ENCODE measurements at places on chromosomes 3 and 15.

- DNase-seq = no peak
Observed at GRCh38 chr3:70057426-70057825, 57.9 kb downstream of the SAMMSON start.

GRCh38 chr3:39189959-39190269 lies 2.5 kb downstream of the XIRP1 start:
- DNase-seq = peak; percentile 58

DNA sequence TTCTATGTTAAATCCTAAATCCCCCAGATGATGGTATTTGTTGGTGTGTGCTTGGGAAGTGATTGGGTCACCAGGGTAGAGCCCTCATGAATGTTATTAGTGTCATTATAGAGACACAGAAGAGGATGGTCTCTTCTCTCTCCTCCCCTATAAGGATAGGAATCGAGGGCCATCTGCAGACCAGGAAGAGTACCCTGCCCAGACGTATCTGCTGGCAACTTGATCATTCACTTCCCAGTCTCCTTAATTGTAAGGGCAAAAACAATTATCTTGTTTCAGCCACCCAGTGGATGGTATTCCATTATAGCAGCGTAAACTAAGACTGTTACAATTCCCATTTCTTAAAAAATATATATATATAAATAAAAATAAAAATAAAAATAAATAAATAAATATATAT lies 892.2 kb downstream of the SI start:
- DNase-seq = no peak

GRCh38 chr3:165897137-165897536 lies 59.9 kb upstream of the BCHE start:
- no peak for DNase-seq

GRCh38 chr3:25843332-25843731 lies 53.4 kb downstream of the OXSM start:
- no peak for DNase-seq

DNA sequence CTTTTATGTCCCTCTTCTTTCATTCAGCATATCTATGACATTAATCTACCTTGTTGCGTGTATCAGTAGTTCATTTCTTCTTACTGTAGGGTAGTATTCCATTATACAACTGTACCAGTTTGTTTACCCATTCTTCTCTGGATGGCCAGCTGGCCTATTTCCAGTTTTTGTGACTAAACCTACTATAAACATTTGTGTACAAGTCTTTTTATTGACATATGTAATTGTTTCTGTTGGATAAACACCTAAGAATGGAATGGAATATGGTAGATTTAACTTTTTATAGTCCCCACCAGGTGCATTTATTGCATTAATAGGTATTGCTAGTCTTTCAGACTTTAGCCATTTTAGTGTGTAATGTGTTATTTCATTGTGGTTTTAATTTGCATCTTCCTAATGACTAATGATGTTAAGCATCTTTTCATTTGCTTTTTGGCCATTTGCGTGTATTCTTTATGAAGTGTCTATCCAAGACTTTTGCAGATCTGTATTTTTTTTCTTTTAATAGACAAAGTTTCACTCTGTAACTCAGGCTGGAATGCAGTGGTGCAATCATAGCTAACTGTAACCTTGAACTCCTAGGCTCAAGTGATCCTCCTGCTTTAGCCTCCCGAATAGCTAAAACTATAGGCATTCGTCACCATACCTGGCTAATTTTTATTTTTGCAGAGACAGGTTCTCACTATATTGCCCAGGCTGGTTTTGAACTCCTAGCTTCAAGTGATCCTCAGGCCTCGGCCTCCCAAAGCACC lies 41.9 kb upstream of the XRN1 start:
- DNase-seq = no peak

DNA sequence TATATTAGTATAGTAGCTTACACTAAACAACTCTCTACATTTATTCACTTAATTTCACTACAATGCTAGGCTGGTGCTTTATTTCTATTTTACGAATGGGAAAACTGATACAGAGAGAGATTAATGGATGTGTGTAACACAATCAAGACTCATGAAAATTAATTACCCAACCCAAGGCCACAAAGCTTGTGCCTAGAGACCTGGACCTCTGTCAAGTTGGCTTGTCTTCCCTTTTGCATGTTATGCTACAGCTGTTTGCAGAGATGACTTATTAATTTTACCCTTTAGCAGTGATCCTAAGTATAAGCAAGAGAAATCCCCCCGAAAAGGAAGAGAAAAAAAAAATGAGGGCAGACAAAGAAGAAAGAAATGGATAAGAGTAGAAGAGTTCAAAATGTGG lies 162.5 kb downstream of the C3orf38 start:
- DNase-seq = peak; percentile 10

DNA sequence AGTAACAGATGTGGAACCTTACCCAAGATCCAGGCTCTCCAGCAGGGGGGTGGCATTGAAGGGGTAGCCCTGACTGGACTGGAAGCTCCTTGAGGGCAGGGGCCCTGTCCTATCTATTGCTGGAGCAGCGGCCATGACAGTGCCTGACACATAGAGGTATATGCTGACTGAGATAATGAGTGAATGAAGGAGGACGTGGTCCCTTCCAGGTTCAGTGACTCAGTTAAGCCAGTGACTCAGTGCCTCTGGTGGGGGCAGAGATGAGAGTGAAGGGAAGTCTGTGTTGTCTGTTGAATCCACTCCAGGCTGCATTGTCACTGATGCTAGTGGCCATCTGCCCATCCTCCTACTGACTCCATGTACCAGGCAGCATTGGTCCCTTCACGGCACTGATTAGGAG lies 13.0 kb upstream of the CTXND1 start:
- no peak for DNase-seq

- peak; percentile 66 for DNase-seq
Observed at GRCh38 chr15:72116731-72117485, 1.0 kb downstream of the MYO9A start.

DNA sequence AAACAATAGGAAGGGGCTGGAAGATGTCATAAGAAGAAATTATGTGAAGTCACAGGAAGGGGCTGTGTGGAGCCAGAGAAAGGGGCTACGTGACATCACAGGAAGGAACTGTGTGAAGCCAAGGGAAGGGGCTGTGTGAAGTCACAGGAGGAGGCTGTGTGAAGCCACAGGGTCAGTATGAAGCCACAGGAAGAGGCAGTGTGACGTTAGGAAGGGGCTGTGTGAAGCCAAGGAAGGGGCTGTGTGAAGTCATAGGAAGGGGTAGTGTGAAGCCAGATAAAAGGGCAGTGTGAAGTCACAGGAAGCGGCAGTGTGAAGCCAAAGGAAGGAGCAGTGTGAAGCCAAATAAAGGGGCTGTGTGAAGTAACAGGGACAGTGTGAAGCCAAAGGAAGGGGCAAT lies 32.5 kb downstream of the GASK1A start:
- no peak for DNase-seq

GRCh38 chr3:37279856-37280255 lies 105.5 kb upstream of the LRRFIP2 start:
- no peak for DNase-seq

DNA sequence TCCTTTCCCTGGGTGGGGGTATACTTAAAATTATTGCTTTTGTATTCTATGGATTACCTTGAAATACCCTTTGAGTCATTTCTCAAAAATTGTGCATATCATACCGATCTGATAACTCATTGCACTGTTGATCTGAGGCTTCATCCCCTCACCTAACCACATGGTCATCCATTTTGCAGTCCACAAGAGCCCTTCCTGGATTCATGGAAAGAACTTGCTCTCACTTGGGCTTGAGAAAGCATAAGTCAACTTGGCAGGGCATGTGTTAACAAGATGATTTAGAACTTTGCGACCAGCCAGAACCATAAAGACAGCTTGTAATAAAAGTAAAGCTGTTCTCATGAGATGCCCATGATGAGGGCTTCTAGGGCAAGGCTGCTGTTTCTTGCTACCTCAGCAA lies 22.2 kb downstream of the MME start:
- DNase-seq = no peak

GRCh38 chr3:17091910-17092582 lies 207.3 kb downstream of the PLCL2 start:
- DNase-seq = no peak

GRCh38 chr15:33242165-33242564 lies 47.7 kb upstream of the FMN1 start:
- no peak for DNase-seq

DNA sequence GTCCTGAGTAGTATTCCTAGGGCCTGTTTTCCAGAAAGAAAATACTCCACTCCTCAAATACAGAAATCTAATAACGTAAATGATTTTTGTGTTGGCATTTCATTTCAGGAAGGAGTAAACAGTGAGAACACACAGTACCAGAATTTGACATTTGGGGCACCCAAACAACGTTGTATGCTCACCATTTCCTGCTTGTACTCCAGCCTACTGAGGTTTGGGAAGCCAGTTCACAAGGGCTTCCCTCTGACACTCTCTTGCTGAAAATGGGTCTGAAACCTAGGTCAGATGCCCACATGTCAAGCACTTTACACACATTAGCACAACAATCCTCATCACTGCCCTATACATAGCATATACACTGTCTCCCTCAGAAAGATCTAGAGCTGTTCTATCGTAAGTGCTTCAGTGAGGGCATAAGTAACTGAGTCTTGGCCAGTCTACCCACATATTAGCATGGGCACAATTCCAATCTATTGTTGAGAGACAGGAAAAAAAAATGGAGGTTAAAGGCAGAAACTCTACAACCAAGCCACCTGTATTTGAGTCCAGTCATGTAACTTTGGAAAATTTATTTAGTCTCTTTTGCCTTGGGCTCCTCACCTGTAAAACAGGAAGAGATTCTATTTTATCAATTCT lies 43.5 kb upstream of the RSL24D1 start:
- DNase-seq = no peak

- DNase-seq = no peak
Observed at GRCh38 chr3:33826688-33827087, 28.3 kb downstream of the PDCD6IP start.

DNA sequence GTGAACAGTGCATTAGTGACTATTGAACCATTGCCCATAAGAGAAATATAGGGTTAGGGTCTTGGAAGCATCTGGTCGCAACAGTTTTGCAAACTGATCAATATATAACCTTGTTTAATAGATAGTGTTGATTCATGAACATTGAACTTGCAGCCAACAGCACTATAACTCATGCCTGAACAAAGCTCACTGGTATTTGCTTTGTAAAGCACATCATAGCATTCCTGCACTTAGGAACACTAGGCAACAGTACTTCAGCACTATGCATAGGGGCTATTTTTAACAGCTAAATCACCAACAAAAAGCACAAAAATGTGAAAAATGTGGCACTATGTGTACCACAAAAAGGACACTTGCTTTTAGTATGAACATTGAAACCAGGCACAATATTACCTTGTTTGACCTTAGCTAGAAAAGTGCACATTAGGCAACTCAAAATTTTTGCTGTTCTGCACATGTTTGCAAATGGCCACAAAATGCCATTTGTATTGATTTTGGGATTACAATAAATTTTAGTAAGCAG lies 68.0 kb downstream of the OXNAD1 start:
- DNase-seq = no peak

DNA sequence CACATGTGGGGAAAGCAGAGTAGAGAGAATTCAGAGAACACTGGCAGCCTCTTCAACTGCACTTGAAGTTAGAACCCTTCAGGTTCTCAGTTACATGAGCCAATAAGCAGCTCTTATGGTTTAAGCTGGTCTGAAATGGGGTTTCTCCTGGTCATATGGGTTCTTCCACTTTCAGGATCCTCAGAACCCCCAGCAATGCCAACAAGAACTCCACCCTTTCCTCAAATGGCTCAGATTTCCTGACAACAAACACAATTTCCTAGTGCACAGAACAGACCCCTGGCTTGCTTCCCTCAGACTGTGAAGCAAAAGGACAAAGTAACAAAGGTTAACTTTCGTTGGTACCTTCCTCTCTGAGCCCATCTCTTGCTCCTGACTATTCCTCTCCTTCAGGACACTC lies 23.9 kb upstream of the FRMD4B start:
- DNase-seq = no peak

DNA sequence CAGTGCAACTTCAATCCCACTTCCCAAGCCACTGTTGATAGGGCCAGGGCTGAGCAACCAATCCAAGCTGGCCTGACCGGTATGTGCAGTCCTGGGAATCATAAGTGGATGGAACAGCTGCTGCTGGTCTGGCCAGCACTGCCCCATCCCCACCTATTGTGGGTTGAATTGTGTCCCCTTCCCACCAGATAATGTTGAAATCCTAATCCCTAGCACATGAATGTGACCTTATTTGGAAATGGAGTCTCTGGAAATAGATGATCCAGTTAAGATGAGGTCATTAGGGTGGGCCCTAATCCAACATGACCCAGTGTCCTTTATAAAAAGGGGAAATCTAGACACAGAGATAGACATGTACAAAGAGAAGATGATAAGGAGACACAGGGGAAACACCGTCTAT lies 13.7 kb upstream of the PDIA5 start:
- DNase-seq = no peak

DNA sequence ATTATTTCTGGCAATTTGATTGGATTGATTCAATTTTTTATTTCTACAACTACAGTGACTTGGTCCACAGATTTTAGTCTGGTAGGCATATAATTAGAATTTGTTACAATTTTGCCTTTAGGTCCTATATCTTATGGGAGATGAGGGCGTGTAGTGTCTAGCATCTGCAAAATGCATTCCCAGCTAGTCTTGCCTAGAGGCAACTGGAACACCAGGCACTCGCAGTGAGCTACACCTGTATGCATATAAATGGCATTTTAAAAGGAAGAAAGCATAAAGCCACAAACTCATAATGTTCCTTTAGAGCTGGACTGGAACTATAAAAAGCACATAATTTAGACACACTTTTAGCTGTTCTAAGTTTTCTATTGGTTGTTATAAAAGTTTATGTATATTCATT lies 17.9 kb upstream of the SPPL2A start:
- DNase-seq = no peak

- no peak for DNase-seq
Observed at GRCh38 chr3:146861262-146861661, 256.1 kb upstream of the PLSCR5 start.

DNA sequence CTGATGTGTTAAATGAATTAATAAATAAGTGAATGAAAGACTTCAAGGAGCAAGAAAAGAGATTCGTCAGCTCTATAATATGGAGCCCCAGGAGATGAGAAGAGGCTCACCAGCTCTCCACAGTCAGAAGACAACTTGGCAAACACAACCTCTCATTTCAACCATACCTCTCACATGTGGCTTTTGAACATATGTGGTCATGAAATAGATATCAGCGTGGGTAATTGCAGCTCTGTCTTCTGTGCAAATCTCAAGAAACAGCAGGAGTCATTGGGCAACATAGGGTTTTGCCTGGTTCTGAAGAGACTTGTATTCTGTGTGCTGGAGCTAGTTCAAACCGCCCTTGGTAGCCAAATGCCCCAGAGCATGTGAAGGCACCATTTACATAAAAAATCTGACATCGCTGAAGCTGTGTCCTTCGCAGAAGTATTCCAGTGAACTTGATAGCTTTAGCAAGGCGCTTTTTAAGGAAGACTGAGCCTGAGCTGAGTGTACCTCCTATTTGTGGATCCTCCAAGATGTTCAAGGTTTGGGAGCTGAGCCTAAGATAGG lies 8.4 kb downstream of the CX3CR1 start:
- no peak for DNase-seq

Data from right kidney (tissue), 9 donors.